Activated CD4-positive, alpha-beta T cell treated with anti-CD3 and anti-CD28 coated beads, Interleukin-2, Interleukin-4, amounts not matched to agents 100 ng/mL and 50 ng/mL, durations not matched to agents 16 hours and 8 hours (primary cell): ENCODE measurements at places on chromosomes 16 and 17.

DNA sequence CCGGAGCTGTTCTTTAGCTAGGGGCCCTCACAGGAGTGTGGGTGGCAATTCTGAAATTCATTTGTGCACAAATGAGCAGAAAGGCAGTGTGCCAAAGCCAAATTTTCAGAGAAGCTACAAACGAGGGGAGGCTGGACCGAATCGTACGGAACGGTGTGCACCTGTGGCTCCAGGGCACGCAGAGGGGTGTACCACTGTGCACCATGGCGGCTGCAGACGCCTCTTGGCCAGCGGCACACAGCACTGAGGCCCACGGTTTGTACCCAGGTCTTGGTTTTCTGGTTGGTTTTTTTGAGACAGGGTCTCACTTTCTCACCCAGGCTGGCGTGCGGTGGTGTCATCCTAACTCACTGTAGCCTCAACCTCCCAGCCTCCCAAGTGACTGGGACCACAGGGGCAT is 14.9 kb downstream of the CHMP1A start:
- DNase-seq: no peak

- no peak for DNase-seq
These were observed 3.5 kb downstream of the RSAD1 start for GRCh38 chr17:50482110-50482509.

DNA sequence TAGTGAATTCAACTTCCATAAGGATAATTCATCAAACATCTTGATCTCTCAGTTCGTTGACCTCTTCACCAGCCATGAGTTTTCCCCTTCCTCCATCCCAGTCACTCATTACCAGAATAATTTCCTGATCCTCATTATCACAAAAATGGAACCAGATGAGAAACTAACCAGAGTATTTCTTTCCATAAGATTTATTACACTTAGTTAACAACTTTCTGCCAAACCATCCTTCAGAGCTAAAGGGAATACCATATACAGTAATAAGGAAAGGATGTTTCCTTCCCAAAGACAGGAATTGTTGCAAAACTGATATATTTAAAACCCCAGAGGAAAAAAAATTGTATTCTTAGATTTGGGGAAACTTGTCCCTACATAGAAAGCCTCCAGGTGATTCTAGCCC is 8.6 kb downstream of the KRTAP29-1 start:
- no peak for DNase-seq

DNA sequence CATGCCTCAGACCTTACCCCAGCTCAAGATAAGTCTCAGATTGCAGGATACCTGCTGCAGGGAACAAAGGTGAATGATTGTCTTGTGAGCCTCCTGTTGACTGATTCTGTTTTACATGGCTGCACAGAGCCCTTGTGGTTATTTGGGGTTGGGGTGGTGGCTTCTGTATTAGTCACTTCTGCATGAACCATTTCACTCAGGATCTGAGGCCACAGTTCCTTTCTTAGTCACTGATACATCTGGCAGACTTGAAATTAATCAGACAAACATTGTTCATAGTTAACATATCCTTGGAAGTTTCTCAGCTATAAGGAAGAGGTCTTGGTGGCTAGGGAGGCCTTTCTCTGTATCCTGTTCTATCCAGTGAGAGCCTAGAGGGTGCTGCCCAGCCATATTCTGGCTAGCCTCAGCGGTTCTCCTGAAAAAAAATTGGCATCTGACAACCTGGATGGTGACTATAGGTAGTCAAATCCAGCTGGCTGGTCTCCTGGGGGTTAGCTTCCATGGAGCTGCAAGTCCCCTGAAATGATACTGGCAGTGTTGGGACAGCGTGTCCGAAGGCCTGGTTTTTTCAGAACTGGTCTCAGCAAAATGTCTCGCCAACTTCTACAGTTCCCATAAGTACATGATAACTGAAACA is 8.4 kb upstream of the PLK1 start:
- DNase-seq: peak; percentile 91

GRCh38 chr17:50487213-50488096 is 8.8 kb downstream of the RSAD1 start:
- no peak for DNase-seq

GRCh38 chr17:44931376-44931775 is 16.1 kb upstream of the GFAP start:
- DNase-seq: no peak

DNA sequence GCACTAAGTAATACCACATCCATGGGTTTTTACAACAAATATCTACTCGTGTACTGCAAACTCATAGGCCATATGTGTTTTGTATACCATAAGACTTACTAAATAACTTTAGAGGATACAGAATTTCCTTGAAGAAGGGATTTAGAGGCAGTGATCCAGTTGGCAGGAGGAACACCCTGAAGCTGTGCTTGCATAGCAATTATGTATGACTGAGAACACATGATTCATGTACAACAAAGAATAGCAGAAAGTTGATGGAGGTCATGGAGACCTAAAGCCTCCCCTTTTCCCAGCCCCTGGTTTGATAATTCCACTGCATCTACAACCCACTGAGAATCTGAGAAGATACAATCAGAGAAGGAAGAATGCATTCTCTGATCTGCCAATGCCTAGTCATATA is 83.8 kb upstream of the PMFBP1 start:
- no peak for DNase-seq

DNA sequence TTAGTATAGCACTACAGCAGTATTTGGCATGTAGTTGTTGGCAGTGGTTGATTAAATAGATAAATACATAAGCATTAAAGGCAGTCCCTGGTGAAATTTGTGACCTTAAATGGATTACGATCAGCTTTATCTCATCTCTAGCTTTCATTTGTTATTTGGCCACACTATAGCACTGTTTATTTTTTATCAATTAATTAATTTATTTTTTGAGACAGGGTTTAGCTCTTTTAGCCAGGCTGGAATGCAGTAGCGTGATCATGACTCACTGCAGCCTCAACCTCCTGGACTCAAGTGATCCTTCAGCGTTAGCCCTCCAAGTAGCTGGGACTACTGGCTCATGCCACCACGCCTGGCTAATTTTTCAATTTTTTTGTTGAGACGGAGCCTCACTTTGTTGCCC is 18.7 kb upstream of the ARHGAP17 start:
- no peak for DNase-seq

GRCh38 chr17:79746889-79747507 is 16.3 kb downstream of the ENPP7 start:
- DNase-seq: no peak
